ENCODE measurements at places on chromosomes 6 and 20. TPM values are rescaled to one million over a fixed set of nuclear protein-coding genes. Genes with fewer than 3 reads are reported as not detected.

Gene RPN2
- 269 TPM for total RNA-seq

DNA sequence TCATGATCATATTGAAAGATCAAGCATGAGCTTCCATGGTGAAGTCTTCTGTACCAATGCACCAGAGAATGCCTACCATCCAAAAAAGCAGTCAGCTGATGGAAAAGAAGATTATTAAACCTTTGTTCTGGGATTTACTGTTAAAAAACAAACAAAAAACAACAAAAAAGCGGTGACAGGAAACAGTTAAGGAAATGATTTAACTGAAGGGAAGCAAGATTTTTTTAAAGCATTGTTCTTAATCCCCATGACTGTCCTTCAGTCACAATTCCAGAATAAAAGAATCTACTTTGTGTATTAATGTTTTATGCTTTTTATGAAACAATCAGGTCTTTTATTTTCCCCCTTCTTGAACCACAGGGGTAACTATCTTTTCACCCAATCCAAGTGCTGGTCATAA lies 23.9 kb downstream of the FAM162B start:
- H3K4me3 ChIP-seq = no peak overlapping the region
- no peak overlapping the region for H3K27ac ChIP-seq
- no peaks in the 10 kb centered on the region for H3K36me3 ChIP-seq
- DNase-seq = no peak
- no peaks in the 10 kb centered on the region for H3K27me3 ChIP-seq

DNA sequence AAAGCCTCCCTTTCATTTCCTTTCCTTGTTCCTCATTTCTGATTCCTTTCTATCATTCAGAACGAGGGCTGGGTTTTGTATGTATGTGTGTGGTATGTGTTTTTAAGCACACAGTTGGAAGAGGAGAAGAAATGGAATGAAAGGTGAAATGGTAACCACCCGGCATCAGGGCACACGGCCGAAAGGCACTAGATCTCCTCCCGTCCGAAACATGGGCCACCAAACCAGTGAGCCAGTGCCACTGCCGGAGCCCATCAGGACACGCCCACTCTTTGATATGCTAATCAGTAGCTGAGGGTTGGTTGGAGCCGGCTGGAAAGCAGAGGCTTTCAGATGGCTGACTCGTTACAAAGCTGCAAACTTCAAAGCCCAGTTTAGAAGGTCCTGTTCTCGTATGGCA lies 228.6 kb upstream of the JARID2 start:
- H3K4me1 ChIP-seq = no peaks in the 10 kb centered on the region
- H3K27me3 ChIP-seq = no peaks in the 10 kb centered on the region
- no peaks in the 10 kb centered on the region for H3K36me3 ChIP-seq
- no peak for DNase-seq
- no peak overlapping the region for H3K27ac ChIP-seq
- no peak overlapping the region for H3K4me3 ChIP-seq

- H3K27me3 ChIP-seq = no peaks in the 10 kb centered on the region
- no peak for DNase-seq
- no peak overlapping the region for H3K27ac ChIP-seq
- no peak overlapping the region for H3K4me3 ChIP-seq
- no peaks in the 10 kb centered on the region for H3K4me1 ChIP-seq
- no peaks in the 10 kb centered on the region for H3K36me3 ChIP-seq
Observed at GRCh38 chr20:54056762-54057639, 13.4 kb downstream of the BCAS1 start.
